ENCODE measurements at places on chromosomes 6 and 20.

DNA sequence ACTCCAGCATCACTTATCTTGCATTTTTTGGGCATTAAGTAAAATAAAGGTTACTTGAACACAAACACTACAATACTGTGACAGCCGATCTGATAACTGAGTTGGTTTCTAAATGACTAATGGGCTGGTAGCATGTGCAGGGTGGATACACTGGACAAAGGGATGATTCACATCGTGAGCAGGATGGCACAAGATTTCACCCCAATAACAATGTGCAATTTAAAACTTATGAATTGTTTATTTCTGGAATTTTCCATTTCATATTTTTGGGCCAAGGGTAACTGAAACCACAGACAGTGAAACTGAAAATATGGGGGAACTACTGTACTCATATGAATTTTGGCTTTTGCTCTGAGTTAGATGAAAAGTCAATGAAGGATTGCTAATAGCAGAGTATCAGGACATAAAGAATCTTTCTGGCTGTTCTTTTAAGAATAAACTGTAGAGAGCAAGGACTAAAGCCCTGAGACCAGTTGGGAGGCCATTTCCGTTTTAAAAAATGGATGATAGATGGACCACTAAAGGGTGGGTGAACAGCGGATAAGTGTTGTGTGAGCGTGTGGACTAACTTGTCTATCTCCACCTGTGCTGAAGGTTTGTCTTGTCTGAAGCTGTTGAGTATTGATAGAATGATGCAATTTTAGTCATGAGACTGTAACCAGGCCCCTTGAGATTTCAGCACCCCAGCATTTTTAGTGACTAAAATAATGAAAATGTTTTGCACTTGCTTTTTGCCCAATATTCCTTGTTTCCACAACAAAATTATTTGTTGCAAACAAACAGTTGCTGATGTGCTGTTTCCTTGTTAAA is 8.2 kb downstream of the SPINT3 start:
- no peak for DNase-seq

DNA sequence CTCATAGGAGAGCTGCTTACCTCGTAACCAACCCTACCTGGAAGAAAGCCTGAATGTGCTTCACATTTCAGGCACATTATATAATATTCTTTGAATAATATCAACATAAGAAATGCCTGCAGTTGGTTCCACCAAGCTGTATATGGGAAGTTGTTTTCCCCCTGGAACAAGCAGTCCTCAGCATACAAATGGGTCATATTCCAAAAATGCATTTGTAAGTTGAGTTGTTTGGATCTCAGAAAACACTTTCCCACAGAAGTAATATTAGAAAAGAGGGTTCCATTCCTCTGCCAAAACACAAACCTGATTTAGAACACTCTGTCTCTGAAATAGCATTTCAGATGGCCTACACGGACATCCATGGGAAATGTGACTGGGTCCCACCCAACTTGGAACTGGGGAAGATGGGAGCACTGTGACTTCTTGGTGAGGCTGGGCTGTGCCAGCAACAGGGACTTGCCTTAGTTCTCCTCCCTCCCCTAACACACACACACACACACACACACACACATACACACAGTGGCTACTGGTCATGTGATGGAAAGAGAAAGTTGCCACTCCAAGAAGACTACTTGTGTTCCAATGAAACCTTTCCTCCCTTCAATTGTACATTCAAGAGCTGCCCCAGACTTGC is 11.4 kb upstream of the RCAN2 start:
- DNase-seq = no peak

DNA sequence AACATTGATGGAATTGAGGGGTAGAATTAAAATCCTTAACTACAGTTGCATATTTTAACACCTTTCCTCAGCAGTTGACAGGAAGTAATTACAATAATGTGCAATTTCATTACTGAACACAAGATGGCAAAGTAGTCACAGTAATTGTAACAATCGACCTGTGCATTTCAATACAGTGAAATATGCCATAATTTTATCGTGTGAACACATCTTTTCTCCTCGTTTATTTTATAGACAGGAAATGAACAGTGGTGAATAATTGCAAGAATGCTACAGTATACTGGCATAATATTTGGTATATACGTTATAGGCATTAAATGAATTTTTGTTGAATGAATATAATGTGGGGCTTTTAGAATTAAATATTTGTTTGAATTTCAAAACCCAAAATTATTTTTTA is 25.0 kb downstream of the CYB5R4 start:
- DNase-seq = no peak

GRCh38 chr20:6852478-6852877 is 85.0 kb downstream of the BMP2 start:
- DNase-seq = no peak

- no peak for DNase-seq
Observed at GRCh38 chr6:90202156-90202555, 94.5 kb downstream of the BACH2 start.

Measured in psoas muscle (tissue), 8 donors.